ENCODE measurements at places on chromosomes 4 and X.

DNA sequence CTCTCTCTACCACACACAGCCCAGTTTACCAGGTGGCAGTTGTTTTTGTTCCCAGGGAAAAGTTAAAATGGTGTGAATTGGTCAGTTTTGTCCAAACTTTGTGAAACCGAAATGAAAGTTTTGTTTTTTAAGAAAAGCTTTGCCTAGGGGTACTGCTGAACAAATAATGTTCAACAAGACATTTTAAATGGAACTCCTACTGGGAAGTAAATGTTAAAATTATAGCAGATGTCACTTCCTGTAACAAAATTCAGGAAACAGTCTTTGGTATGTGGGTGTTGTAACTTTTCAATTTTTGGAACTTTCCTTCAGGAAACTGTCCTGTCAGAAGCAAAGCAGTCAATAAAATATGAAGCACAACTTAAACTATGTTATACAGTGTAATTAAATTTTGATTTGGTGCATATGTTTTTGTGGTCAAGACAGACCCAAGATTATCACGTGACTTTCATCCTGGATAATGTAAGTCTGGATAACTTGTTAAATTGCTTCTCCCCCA is 79.5 kb downstream of the AFF1 start:
- DNase-seq = no peak

- DNase-seq = no peak
Observed at GRCh38 chr4:7132730-7133582, 59.4 kb upstream of the SORCS2 start.

DNA sequence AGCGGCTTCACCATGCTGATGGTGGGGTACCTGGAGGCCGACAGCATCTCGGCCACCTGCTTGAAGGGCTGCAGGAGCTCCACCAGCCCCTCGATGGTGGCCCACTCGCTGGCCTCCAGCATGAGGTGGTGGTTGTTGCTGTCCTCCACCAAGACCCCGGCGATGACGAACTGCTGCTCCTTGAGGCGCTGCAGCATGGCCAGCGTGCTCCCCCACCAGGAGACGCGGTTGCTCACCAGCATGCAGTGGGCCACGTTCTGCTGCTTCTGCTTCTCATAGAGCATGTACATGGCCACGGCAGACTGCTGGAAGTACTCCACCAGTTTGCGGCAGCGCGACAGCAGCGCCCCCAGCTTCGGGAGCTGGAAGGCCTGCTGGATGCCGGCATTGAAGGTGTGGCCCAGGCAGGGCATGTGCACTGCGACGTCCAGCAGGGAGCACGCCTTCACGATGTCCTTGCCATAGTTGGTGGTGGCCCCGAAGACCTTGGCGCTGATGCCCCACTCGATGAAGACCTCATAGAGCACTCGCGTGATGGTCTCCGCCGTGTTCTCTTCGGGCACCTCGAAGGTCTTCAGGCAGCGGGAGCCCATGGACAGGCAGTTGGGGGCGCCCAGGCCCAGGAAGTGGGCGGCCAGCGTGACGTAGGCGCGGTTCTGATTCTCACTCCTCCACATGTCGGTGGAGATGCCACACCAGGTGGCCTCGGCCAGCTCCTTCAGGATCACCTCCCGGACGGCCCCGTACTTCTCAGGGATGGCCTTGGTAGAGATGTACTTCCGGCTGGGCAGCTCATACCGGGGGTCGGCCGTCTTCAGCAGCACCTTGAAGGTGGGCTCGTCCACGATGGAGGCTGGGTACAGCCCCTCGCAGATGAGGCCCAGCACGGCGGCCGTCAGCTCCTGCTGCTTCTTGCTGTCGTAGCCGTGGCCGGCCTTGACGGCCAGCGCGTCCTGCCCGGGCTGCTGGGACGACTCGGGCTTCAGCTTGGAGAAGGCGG is 11.0 kb downstream of the DHRSX start:
- DNase-seq = no peak

DNA sequence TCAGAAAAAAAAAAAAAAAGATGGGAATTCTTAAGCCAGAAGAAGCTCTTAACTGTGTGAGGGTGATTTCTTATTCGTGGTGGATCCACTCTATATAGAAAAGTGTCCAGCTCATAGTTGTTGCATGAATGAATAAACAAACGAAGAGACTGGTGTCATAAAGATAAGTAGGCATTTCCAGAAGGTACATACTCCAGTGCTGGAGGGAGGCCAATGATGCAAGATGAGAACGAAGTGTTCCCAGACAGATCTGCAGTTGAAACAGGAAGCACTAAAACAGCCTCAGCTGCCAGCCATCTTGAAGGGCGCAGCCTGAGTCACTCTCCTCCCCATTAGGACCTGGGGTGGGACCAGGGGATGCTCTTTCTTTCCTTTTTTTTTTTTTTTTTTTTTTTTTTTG is 47.4 kb upstream of the HOPX start:
- DNase-seq = no peak

GRCh38 chr4:71283642-71284257 is 55.1 kb upstream of the SLC4A4 start:
- no peak for DNase-seq

GRCh38 chr4:89653012-89653411 is 183.9 kb downstream of the SNCA start:
- no peak for DNase-seq

DNA sequence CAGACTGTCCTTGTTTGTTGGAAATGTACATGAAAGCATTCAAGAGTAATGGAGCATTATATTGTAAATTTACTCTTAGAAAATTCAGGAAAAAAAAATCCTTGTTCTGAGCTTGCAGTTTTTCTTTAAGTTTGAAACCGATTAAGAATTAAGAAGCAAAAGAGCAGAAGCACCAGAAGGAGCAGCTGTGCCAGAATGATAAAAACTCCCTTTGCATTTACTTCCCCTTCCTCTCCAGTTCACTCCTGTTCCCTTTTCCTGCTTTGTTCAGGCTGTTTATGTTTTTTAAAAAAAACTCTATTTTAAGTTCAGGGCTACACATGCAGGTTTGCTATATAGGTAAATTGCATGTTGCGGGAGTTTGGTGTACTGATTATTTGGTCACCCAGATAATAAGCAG is 90.3 kb downstream of the ATOH1 start:
- DNase-seq = no peak

DNA sequence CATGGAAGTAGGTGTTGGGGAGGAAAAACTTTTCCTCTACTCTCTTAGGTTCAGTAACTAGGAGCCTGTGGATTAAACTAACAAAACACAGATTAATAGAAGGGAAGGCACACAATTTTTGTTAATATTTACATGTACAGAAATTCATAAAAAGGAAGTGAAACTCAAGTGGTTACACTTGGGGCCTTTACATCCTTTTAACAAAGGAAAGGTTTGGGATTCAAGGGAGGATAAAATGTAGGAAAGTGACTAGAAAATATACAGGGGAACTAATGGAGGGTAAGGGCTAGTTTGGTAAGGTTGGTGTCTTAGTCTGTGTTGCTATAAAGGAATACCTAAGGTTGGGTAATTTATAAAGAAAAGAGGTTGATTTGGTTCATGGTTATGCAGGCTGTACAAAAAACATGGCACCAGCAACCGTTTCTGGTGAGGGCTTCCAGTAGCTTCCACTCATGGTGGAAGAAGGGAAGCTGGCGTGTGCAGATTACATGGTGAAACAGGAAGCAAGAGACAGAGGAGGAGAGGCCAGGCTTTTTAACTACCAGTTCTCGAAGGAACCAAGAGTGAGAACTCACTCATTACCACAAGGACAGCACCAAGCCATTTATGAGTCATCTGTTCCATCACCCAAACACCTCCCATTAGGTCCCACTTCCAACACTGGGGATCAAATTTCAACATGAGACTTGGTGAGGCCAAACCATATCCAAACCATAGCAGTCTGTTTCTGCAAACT is 124.4 kb downstream of the CHRDL1 start:
- DNase-seq = no peak

- DNase-seq = no peak
Observed at GRCh38 chr4:24489870-24490269, 94.5 kb downstream of the DHX15 start.

- DNase-seq = no peak
Observed at GRCh38 chrX:8738588-8739189, 6.8 kb upstream of the ANOS1 start.

- DNase-seq = no peak
Observed at GRCh38 chr4:74536557-74536956, 91.6 kb downstream of the AREG start.

DNA sequence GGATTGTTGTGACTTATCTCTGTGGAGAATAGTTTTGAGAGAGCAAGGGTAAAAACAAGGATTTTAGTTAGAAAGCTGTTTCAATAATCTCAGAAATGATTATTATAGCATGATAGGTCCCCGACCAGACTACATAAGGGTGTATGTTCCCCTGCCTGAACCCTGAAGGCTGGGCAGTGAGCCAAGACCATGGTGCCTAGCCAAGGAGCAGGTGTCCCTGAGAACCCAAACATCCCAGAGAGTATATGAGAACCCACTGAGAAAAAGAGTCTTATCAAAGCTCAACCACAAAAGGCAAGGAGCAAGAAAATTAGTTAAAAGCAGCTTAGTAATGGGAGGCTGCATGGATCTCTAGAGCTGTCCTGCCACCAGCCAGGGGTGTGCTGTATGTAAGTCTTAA is 94.9 kb upstream of the UNC5C start:
- DNase-seq = no peak

GRCh38 chr4:150010525-150011126 is 67.6 kb upstream of the DCLK2 start:
- DNase-seq = no peak

DNA sequence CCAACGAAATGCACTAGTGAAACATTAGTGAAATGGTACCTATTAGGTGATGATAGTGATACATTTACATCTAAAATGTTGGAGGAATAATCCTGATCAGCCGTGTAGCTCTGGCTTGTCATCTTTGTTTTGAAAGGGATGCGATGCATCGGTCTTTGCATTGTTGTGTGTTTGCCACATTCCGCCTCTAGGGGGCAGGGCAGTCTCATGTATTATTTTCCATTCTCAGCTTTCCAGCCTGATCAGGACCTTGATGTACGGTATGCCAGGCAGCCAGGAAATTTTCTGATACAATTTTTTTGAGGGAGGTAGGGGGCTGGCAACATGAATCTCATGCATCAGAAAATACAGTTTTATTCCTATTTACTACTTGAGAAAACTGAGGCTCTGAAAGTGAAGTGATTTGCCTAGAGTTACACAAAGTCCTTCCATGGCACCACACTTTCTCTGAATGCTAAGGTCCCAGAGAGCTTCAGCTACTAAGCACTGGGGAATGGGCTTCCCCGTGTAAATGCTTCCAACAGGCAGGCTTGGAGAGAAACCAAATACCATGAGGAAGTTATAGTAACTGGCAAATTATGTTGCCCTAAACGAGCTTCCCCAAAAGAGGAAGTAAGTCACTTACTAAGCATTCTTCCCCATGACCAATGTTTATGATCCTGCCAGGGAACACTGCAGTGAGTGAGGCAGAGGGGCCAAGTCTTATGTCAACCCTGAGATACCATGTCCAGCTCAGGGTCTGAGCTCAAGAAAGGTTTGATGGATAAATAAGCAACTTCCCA is 31.8 kb upstream of the IQSEC2 start:
- peak; percentile 87 for DNase-seq

DNA sequence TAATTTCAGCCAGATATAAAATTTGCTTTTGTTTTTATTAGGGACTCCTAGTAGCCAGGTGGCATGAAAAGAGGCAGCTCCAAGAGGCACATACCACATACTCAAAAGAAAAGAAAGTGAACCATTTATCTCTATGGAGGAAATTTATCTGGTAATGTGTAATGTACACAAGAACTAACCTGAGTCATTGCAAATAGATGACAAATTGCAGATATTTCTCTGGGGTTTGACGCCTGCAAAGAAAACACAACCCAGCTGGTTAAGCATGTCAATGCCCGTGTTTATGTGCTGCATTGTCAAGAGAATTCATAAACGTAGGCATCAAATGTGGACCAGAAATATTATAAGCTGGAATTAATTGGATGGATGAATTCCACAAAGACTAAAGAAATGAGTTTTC is 46.9 kb upstream of the PHKA2 start:
- DNase-seq = no peak

- DNase-seq = no peak
Observed at GRCh38 chr4:48636911-48637310, 143.2 kb downstream of the FRYL start.

GRCh38 chr4:54516556-54517215 is 141.1 kb upstream of the KIT start:
- no peak for DNase-seq

DNA sequence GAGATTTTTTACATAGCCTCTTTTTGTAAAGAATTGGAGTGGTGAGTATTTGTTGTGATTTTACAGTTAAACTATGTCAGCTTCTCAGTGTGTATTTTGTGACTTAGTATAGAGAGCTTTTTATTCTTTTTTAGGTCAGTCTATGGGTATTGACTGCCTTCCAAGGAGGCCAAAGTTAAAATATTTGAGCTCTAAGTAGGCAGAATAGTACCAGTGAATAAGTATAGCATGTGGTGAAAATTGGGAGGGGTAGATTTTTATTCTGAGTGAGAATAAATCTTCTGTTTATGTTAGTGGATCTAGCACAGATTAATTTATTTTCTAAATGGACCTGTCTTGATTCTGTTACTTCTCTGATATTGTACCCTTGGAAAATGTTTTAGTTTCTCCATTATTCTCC is 37.5 kb downstream of the HERC3 start:
- no peak for DNase-seq

- DNase-seq = no peak
Observed at GRCh38 chr4:20760053-20760452, 59.8 kb downstream of the PACRGL start.

GRCh38 chrX:33086886-33087285 is 124.5 kb downstream of the DMD start:
- no peak for DNase-seq

GRCh38 chr4:168587411-168588125 is 90.7 kb downstream of the PALLD start:
- DNase-seq = no peak

DNA sequence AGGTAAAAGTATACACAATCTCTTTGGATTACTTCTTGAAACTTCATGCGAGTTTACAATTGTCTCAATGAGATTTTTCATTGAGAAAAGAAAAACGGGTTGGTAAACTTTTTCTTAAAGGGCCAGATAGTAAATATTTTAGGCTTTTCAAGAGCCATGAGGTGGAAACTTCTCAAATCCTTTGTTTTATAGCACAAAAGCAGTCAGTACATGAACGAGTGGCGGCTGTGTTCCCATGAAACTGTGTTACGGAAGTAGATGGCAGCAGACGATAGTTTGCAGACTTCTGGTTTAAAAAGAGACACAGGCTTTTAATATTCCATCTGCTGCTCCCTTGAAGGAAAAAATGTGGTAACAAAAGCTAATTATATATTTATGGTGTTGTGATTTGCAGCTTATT is 332.0 kb downstream of the TENM3 start:
- DNase-seq = no peak

DNA sequence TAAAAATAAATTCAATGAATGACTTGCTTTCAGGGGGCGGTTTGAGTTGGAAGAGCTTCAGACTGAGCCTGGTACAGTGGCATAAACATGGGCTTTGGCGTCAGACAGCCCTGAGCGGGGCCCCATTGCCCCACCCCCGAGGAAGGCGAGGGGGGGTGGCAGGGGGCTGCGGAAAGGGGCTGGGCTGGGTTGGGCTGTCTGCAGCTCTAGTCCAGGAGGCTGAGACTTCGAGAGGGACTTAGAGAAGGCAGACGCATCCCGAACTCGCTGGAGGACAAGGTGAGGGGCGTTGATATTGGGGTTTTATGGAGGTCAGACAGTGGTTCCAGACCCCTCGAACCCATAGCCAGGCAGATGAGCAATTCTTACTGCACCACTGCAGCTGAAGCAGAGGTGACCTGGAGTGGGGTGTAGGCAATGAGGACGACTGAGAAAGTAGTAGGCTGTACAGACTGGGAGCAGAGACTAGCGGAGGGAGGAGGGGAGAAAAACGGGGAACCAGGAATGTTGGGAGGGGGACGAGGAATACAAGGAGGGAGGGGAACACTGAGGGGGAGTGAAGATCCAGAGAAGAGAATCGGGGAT is at the start of gene MAGED2:
Gene MAGED2, plus strand, starts transcription at position 222 of the 585 bp plus-strand sequence. CDS start 1,587 bp downstream, outside the sequence.
- no peak for DNase-seq

GRCh38 chrX:3582451-3582850 is 131.0 kb downstream of the PRKX start:
- no peak for DNase-seq

All from activated CD8-positive, alpha-beta memory T cell treated with anti-CD3 and anti-CD28 coated beads for 24 hours (primary cell).